ENCODE measurements at places on chromosomes 1 and 21.
A peak's percentile ranks its signal among the peaks of the same experiment; 100 is the strongest.

DNA sequence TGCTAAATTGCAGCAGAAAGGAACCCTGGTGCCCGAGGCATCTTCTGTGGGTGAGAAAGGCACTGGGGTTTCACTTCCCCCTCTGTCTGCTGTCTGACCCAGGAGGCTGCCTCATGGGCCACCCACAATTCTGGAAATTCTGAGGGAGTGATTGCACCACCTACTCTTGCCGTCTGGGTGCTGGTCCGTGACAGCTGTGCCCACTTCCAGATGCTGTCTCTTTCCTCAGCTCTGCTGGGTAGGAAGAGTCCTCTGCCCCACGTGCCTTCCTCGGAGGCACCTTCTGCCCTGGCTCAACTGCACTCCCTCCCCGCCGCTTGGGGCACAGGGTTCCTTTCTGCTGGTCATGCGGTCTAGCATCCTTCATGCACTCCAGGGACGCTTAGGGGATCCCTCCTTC, 96.3 kb downstream of the ARHGEF10L start:
- no peak for DNase-seq

GRCh38 chr1:7375781-7376660, 395.1 kb upstream of the VAMP3 start:
- DNase-seq, result no peak

DNA sequence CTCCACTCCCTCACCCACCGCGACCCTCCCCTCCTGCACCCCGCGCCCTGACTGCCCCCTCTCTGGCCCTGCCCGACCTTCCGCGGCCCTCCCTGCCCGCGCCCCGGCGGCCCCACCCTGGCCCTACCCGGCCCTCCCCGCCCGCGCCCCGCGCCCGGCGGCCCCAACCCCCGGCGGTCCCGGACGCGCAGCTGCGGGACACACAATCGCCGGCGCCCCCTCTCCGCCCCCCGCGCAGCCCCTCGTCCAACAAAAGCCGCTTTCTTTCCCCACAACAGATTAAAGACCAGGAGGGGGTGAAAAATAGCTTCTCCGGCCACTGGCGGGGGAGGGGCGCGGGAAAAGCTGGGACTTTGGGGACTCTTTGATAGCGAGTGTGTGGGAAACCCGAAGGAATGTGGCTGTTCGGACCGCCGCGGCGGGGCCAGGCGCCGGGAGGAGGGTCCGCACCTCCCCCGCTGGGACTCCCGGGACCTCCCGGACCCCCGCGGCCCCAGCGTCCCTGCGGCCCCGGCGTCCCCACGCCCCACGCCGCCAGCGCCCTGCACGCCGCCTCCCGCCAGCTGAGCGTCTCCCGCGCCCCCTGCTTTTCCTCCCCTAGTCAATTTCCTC, 8.8 kb upstream of the ID3 start:
- no peak for DNase-seq

DNA sequence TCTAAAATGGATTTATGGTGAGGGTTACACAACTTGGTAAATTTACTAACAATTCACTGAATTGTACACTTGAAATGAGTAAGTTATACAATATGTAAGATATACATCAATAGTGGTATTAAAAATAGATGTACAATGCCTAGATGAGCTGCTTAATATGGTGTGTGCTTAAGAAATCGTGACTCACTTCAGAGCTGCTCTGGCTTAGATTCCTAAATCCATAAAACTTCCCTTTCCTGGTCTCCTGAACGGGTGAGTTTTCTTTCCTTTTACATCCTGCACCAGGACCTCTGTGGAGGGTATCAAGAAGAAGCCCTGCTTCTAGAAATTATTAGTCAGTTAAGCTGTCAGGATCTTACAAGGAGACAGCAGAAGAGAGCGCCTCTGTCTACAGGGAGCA, 30.4 kb downstream of the H3-3A start:
- DNase-seq, result no peak

- peak; percentile 59 for DNase-seq
Measured at GRCh38 chr1:11907275-11908094, 18.7 kb downstream of the KIAA2013 start.

GRCh38 chr1:212537610-212538009, 71.0 kb upstream of the ATF3 start:
- DNase-seq, result no peak
